ENCODE measurements at places on chromosomes 3 and 15.
A peak's percentile ranks its signal among the peaks of the same experiment; 100 is the strongest.

DNA sequence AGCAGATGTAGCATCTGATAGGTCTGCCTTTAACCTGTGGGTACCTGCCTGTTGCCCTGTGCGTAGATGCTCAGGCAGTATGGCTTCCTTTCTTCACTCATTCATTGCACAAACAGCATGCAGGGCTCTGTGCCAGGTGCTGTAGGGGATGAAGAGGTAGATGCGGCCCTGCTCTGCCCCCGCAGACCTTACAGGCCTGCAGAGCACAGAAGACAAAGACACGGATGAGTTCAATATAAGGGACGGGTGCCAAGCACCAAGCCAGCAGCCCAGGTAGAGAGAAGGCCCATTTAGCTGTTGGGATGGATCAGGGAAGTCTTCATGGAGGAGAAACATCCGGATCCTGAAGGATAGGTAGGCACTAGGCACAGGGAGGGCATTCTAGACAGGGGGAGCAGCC is 69.4 kb downstream of the AAGAB start:
- no peak for DNase-seq

DNA sequence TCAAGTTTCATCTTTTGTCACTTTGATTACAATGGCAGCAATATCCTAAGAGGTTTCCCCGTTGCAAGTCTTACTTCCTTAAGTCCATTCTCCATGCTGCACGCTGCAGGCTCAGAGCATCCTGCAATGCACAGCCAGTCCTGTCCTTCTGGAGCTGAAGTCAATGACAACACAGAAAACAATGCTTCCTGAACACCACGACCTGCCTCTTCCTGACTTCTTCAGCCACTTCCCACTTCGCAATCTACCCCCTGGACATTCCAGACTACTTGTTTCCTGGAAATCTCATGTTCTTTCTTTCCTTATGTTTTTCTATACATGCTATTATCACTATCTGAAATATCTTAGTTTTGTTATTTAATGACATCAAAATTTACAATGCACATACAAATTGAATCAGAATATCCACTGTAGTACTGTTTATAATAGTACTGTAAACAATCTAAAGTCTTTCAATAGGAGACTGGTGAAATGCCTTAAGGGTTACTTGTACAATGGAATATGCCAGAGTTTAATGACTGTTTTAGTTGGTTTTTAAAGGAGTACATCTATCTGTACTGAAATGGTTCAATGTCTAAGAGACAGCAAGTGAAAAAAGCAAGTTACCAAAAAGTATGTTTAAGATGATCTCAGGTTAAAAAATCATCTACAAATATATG is 113.7 kb upstream of the PRTG start:
- no peak for DNase-seq

DNA sequence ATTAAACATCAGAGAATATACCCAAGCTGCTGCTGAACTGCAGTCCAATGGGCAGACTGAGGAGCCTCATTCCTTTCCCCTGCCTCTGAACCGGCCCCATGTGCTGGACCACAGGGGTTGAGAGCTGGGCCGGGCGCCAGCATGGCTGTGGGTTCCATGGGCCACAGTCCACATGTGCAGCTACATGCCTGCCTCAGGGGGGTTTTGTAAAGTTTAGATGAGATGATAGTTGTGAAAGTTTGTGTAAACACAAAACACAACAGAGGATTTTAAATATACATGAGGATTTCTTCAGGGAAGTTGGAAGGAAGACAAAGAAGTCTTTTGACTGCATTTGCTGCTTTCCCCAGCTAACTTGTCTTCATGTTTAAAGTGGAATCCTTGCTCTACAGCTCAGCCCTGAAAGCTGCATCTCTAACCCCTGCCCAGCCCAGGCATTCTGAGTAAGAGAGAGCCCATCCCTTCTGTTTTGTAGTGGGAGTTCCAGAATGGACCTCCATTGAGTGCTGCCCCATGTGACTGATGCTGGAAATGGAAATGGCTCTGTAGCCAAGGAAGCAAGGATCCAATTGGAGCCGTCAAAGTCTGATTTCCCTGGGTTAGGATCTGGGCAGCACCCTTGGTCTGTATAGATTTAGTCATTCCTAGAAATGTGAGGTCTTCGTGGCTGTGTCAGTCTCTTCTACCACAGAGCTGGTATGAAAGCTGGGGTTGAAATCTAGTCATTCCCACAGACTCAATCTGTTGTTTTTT is 17.5 kb downstream of the SLC12A8 start:
- DNase-seq = no peak

GRCh38 chr3:31534065-31534425 is 1.3 kb downstream of the STT3B start:
- peak; percentile 3 for DNase-seq
